ENCODE measurements at places on chromosomes 7 and 10.

- no peak for DNase-seq
Observed at GRCh38 chr10:32171204-32171603, 115.0 kb upstream of the KIF5B start.

DNA sequence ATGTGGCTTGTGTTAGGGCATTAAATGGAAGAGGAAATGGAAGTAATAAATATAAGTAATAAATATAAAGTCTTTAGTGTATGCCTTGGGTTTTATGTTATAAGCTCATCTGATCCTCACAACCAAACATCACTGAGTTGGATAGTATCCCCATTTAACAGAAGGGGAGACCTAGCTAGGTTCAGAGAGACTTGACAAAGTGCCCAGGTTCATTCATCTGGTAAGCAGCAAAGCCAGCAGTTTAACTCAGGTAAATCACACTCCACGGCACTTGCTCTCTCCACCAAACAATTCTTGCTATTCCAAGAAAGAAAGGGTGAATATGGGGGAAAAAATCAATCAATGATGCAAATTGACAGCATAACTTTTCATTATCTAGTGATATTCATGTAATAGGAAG is 167.3 kb downstream of the MAGI2 start:
- DNase-seq, result no peak

GRCh38 chr10:48494073-48494472 is 110.8 kb downstream of the ARHGAP22 start:
- no peak for DNase-seq

GRCh38 chr7:47465191-47465590 is 116.7 kb downstream of the TNS3 start:
- DNase-seq, result no peak

DNA sequence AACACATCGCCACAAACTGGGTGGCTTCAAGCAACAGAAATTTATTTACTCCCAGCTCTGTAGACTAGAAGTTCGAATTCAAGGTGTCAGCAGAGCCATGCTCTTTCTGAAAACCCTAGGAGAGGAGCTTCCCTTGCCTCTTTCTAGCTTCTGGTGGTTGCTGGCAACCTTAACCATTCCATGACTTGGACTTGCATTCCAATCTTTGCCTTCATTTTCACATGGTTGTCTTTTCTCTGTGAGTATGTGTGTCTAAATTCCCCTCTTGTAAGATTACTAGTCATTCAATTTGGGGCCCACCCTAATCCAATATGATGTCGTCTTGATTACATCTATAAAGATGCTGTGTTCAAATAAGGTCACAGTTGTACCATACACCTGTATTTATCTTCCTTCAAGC is 65.9 kb upstream of the PRKG1 start:
- DNase-seq, result no peak

- DNase-seq, result no peak
Observed at GRCh38 chr10:75586814-75587213, 155.4 kb downstream of the LRMDA start.

DNA sequence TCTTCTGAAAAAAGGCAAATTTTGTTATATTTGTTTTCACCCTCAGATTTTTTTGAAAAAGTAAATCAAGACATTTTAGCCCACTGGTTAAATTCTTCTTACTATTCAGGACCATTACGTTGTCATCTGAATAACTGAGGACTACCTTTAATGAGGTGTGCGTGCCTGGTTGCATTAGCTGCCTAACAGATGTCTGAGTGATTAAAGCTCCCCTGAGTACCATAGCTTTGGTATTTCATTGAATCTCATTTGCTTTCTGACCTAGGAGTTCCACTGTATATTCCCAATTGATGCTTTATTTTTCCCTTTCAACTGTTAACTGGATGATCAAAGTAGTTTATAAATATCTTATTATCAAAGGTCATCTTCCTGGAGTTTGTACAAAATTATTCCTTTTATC is 410.0 kb upstream of the SEMA3D start:
- DNase-seq, result no peak

DNA sequence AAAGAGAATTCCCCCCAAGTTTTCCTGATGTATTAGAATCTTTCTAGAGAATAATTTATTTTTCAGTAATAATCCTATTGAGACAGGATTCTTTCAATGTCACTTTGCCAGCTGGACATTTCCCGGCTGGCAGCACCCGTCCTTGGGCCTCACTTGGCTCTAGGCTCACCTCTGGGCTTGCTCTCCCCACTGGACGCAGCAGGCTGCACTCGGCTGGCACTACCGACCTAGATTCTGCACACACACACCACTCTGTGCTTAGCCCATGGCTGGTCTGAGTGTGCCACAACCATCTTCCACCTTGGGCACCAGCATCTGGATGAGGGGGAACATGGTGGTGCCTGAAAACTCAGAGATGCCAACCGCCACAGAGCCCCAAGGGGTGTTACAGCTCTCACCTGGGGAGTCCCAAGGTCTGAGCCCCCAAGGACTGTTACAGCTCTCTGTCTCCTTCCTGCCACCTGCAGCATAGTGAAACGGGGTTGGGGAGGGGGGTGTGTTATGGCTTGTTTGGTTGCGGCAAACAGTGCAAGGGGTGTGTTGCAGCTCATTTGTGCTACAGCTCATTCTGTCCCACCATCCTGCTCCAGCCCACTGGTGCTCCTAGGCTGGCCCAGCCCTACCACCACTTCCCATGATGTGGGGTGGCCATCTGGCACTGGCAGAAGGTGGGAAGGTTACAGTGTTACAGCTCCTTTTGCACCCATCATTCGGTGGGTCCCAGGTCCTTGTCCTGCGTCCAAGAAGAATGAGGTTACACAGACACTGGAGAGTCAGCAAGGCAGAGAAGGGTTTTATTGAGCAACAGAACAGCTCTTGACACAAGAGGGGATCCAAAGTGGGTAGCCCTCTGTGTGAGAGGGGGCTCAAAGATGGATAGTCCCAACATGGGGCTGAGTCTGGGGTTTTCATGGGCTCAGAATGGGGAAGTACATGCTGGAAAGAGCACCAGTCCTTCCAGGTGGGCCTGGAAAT is 2.1 kb downstream of the GALNTL5 start:
- no peak for DNase-seq

- no peak for DNase-seq
Observed at GRCh38 chr10:2047679-2048078, 310.4 kb upstream of the ADARB2 start.

- no peak for DNase-seq
Observed at GRCh38 chr7:135715055-135715522, 12.9 kb downstream of the SLC13A4 start.

DNA sequence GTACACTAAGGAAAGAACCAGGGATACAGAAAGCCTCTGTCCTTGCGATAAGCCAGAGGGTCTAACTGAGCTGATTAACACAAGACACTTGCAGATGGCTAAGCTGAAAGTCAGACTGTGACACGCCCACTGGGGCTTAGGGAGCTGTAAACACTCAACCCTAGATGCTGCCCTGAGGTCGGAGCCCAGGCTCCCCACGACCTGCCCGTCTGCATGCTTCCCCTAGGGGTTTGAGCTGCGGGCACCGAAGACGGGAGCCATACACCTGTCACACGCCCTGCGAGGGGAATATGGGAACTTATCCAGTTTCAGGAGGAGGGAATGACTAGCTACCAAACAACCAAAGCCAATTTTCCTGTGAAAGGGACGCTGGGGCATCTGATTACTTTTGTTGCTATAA is 96.0 kb downstream of the HTR5A start:
- DNase-seq, result no peak

DNA sequence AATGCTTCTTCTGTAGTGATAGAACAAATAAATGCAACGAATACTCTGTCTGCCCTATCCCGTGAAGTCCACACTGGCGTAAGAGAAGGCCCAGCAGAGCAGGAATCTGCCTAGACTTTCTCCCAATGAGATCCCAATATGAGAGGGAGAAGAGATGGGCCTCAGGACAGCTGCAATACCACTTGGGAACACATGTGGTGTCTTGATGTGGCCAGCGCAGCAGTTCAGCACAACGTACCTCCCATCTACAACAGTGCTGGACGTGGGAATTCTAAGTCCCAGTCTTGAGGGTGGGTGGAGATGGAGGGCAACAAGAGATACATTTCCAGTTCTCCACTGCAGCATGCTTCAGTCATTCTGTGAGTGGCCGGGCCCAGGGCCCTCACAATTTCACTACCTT is 45.8 kb downstream of the FIGNL1 start:
- no peak for DNase-seq

DNA sequence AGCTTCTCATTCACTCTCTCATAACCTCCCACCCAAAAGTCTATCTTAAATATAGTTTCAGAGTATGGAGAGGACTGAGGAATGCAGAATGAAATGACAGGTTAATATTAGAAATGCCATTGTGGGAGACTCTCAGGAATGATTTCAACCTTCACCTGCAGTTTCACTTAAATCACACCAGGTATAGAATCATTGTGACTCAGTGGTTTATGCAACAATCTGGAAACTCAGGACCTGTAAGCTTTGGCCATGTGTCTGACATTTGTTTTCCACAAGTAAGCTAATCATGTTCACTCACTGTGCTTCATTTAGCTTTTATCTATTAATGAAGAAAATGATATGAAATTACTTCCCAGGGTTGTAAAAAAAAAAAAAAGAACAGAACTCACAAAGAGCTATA is 8.7 kb upstream of the PTPN12 start:
- no peak for DNase-seq

- DNase-seq, result no peak
Observed at GRCh38 chr10:59290448-59290847, 71.9 kb downstream of the FAM13C start.

DNA sequence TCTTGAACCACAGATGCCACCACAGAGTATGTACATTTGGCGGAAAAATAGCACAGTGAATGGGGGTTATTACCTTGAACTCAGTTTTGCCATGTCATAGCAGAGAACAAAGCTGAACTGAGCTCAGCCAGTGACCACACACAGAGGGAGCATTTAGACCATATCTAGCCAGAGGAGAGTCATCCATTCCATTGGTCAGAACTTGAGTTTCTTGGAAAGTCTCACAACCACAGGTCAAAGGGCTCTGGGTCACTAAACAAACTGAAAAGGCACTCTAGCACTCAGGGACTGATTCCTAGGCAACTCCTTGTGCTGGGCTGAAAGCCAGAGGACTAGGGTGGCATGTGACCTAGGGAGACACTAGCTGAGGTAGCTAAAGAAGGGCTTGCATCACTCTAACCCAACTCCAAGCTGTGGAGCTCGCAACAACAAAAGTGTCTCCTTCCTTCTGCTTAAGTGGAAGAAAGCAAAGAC is 239.7 kb upstream of the SEMA3D start:
- no peak for DNase-seq

DNA sequence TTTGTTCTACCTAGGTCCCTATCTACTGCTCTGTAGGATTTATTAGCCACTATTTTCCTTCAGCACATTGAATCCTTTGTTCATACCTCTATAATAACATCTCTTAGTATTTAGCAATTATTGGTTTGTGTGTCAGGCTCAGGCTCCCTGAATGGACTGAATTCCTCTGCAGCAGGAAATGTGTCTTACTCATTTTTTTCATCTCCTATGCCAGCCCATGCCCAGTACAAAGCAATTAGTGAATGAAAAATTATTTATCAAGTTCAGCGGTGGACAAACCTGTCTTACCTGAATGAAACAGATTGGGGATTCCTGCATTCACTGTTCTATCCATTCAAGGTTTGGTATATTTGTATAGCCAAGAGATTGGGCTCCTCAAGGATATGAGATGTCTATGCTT is 53.7 kb downstream of the C1GALT1 start:
- DNase-seq, result no peak

GRCh38 chr7:17183630-17184328 is 114.7 kb upstream of the AHR start:
- DNase-seq, result no peak

- DNase-seq, result no peak
Observed at GRCh38 chr7:43872406-43873110, 3.2 kb upstream of the MRPS24 start.

DNA sequence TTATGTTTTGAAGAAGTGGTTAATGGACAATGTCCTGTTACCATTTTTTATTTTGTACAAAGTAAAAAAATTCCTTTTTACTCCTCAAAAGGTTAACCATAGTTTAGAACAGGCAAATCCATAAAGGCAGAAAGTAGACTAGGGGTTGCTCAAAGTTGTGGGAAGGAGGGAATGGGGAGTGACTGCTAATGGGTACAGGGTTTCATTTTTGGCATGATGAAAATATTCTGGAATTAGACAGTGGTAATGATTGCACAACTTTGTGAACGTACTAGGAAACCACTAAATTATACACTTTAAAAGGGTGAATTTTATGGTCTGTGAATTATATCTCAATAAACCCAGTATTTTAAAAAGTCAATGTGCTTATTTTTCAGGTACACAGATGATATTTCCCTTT is 35.4 kb upstream of the CDK14 start:
- no peak for DNase-seq

- no peak for DNase-seq
Observed at GRCh38 chr10:8513155-8514147, 459.0 kb downstream of the GATA3 start.

- no peak for DNase-seq
Observed at GRCh38 chr10:132011024-132011423, 29.3 kb upstream of the BNIP3 start.

GRCh38 chr10:22550732-22551131 is 163.6 kb downstream of the PIP4K2A start:
- DNase-seq, result peak; percentile 25

DNA sequence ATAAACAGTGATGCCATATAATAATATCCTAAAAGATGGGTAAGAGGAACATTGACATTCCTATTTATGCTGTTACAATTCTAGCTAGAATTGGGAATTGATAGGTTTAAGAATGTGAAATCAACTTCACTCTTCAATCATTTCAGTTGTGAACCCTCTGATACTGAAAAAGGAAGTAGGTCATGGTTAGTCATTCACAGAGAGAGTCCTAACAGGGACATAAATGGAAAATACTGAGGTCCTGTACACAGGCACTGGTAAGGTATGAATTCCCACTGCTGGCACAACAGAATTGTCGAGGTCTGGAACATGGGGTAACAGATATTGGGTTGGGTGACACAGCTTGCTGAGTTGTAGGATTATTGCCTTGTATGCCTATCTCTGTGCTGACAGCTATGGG is 289.4 kb upstream of the LRRN3 start:
- DNase-seq, result no peak

DNA sequence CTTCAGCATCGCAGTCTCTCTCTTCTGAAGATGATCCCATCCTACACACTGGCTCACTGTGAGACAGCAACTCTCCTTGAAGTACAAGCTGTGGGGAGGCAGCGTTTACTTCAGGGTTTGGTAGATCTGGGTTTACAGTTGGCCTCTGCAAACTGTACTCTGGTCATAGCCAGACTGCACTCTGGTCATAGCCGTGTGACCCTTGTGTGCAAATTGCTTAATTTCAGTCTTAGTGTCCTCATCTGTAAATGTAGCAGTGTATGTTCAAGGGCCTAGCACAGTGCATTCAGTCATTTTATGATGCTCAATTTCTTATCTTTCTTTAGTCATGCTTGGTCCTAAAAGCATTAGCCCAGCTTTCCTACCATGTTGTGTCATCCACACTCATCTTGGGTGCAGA is 188.2 kb downstream of the LRMDA start:
- DNase-seq, result no peak

Measured in stimulated activated CD8-positive, alpha-beta memory T cell treated with anti-CD3 and anti-CD28 coated beads, Interleukin-15, amount 100 ng/mL, for 48 hours (primary cell).